Mesenchymal stem cell (in vitro differentiated cells and primary cell): ENCODE measurements at places on chromosomes 5 and 9.

- peak; percentile 63 for DNase-seq
These were observed 51.6 kb downstream of the AHRR start for GRCh38 chr5:372996-373709.

DNA sequence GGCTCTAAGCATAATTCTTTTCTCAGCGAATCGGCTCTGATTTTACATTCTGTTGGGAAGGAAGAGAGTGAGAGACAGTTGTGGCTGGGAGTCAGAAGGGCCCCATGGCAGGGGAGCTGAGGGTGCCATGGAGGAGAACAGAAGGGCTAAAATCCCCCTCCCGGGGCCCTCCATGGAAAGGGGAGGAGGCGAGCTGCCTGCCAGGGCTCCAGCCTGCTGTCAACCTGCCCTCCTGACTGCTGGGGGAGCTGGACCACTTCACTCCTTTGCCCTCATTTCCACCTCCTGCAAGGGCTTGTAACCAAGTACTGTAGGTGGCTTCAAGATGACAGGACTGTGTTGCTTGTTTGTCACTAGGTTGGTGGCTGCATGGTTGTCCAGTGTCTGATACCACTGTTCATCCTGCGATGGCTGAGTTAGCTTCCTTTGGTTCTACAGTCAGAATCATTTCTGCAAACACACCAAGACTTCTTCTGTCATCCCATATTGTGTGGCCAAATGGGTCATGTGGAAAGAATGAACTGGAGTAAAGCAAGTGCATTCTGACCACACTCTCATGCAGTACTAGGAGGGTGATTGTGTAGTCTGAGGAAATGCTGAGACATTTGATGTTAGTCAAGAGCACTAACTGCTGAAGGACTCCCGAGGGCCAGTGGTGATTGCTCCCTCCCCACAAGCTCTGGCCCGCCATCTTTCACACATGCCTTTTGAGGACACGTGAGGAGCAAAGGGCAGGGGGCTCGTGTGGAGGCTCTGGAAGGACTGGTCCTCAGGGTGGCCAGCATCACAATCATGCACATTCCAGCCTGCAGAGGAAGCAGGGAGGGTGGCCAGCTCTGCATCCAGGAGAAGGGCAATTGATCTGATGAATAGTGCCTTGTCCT is 307.2 kb downstream of the GADD45G start:
- peak; percentile 70 for DNase-seq

DNA sequence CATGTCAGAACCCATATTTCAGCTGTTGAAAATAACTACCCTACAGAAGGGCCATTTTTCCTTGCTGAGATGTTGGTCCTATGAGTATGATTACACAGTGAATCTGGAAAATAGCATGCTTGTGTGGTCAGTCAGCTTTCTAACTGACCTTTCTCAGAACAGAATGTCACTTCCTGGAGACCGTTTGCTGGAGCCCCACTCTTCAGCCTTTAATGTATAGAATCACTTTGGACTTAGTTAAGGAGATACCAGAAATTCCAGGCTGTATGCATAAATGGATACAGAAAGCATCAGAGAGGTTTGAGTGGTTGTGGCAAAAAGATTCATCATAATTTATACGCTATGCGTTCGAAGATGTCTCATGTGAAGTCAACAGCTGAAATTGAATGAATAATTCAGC is 488.1 kb downstream of the EBF1 start:
- no peak for DNase-seq

GRCh38 chr5:85148701-85149100 is 764.0 kb upstream of the EDIL3 start:
- no peak for DNase-seq

GRCh38 chr9:69295872-69296552 is 29.0 kb upstream of the ENTREP1 start:
- DNase-seq = peak; percentile 15

DNA sequence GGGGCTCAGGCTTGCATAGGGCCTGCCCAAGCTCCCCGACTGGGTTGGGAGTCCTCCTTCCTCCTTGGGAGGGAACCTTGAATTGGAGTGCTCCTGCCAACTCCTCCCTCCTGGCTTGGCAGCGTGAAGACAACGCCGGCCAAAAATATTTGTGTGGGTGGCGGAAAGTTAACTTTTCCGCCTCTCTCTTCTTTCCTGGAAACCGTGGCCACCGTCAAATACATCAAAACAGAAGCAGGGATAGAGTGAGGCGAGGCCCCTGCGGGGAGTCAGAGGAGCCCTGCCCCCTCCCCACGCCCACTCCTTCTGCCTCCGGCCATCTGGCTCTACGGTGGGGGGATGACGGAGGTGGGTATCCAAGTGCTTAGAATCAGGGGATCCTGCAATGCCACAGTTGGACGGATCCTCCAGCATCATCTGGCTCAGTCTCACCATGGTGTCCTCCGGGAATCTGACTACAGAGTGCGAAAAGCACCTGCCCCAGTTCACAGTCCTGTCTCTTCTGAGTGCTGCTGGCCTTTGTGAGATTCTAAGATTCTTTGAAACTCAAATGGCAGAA is 25.2 kb upstream of the SYNPO start:
- DNase-seq = no peak

GRCh38 chr9:607417-607816 is 234.1 kb upstream of the DMRT1 start:
- DNase-seq = no peak

DNA sequence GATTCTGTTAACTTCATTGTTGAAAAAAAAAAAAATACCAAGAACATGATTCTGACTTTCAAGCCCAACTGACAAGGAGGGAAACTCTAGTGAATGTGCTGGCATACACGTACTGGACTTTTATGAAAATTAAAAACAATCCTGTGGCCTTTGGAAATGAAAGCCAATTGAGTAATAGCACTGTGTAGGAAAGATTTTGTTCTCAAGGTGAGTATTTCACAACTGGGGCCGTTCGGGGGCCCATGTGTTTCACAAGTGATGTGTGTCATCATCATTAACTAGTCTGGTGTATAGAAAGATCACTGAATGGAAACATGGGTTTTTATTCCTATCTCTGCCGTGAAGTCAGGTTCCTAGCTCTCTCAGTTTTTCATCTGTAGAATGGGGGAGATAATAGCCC is 605.0 kb upstream of the CLINT1 start:
- DNase-seq = no peak

- DNase-seq = peak; percentile 22
These were observed 31.1 kb downstream of the RASA1 start for GRCh38 chr5:87298692-87299362.

GRCh38 chr9:128249558-128249907 is 26.3 kb downstream of the GOLGA2 start:
- no peak for DNase-seq

- peak; percentile 5 for DNase-seq
These were observed 56.9 kb upstream of the GALNT10 start for GRCh38 chr5:154133591-154133990.

DNA sequence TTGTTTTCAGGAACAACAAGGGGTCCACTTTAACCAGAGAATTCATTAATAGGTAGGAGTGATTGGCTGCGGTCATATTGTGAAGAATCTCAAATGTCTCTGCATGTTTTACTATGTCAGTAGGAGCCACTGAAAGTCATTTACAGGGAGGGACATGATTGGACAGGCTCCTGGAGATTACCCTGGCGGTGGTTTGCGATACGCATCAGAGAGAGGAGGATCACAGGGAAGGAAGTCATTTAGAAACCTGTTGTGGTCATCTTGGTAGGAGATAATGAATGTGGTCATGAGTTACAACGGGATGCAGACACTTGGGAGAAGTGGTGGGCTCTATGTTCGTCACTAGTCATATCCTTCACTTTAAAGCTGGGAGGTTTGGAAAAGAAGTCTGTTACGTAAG is 262.8 kb downstream of the FAM114A2 start:
- DNase-seq = no peak

DNA sequence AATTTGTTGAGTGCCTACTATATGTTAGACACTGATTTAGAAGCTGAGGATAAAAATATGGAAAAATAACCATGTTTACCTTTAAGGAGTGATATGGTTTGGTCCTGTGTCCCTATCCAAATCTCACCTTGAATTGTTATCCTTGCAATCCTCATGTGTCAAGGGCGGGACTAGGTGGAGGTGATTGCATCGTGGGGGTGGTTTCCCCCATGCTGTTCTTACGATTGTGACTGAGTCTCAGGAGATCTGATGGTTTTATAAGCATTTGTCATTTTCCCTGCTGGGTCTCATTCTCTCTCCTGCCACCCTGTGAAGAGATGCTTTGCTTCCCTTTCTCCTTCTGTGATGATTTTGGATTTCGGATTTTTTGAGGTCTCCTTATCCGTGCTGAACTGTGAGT is 876.4 kb downstream of the DTWD2 start:
- DNase-seq = no peak

- DNase-seq = no peak
These were observed 80.4 kb downstream of the LIX1 start for GRCh38 chr5:97062046-97062445.

DNA sequence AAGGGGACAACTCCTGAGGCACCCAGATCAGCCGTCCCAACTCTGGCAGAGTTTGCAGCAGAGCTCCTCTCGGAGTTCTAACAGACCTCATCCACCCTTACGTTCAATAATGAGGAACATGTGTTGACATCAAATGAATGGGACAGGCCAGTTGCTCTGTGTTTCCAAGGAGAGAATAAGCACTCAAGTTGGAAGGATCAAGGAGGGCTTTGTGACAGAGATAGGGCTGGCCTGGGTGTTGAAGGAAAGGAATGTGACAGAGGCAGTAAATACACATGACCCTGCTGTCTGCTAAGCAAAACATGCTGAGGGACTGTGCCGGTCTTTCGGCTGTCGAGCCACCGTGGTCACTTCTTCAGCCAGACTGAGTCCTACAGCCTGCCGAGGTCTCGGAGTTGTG is 48.2 kb downstream of the GPR107 start:
- DNase-seq = no peak

GRCh38 chr5:100623719-100624118 is 88.5 kb downstream of the FAM174A start:
- peak; percentile 42 for DNase-seq

DNA sequence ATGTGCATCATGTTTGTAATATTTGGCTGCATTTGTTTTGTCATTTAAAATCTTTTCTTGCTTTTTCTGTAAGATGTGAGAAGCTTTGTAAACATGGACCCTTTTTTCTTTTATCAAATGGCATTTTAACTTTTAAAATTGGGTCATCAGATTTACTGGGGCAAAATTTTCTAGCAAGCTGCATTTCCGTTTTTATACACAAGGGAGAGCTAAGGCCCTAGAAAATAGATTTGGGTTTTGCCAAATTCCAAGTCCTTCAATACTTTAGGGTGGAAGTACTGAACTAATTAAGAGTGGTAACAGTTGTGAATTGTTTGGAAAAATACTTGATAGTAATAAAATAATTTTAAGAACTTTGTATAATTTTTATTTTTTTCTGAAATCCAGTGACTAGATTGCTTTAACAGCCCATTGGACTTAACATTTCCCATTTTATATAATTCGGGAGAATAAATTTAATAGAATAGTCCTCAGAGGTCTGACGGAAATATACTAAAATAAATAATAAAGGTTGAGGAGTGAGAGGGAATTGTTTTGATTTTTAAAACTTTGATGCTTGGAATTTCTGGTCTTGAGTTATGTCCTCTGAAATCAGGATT is 117.4 kb downstream of the SMARCA2 start:
- peak; percentile 49 for DNase-seq
